ENCODE measurements at places on chromosomes 4 and X. TPM values are rescaled to one million over a fixed set of nuclear protein-coding genes. Genes with fewer than 3 reads are reported as not detected.

ZCCHC18 gene
- total RNA-seq: 0.19 TPM

FOXP3 gene
- total RNA-seq: not detected

SPANXA1 gene
- not detected for total RNA-seq

BST1 gene
- total RNA-seq: 39.5 TPM

ADH4 gene
- total RNA-seq: 0.28 TPM

RPL36A gene
- total RNA-seq: 320 TPM

MOSPD2 gene
- total RNA-seq: 10.9 TPM

MEPE gene
- not detected for total RNA-seq

TMPRSS11A gene
- total RNA-seq: not detected

Data from regular cardiac myocyte (primary cell).